NCI-H460 (cell line): ENCODE measurements at places on chromosomes 4 and X.

DNA sequence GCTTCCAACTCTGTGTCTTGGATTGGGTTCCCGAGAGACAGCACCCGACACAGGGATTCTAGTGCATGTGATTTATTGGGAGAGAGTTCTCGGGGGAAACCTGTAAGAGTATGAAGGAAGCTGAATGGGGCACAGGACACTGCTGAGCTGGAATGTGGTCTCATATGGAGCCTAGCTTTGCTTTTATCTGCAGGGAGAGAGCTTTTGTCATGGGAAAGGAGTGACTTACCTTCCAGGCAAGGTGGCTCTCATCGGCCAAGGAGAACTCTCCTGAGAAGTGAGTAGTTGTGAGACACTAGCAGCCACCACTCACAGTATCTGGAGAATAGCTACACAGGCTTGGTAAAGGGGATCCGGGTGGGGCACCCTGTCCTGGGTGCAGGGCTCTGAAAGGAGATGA is 124.5 kb downstream of the NHS start:
- no peak for DNase-seq

GRCh38 chr4:126890383-126890782 is 742.4 kb upstream of the INTU start:
- DNase-seq: no peak

DNA sequence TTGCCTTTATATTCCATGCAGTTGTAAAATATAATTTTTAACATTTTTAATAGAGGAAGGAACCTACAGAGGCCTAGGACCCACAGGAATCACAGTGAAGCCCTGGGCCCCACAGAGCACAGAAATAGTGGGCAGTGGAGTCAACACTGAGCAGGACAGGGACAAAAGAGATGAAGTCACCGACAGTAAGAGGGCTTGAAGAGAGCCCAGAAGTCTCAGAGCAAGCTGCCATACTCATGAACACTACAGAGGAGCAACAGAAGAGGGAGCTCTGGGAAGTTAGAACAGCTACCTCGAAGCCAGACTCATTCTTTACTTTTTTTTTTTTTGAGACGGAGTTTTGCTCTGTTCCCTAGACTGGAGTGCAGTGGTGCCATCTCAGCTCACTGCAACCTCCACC is 149.3 kb upstream of the TENM3 start:
- no peak for DNase-seq

- DNase-seq: no peak
Measured at GRCh38 chr4:76708971-76709771, 188.8 kb downstream of the SOWAHB start.

- peak; percentile 8 for DNase-seq
Measured at GRCh38 chr4:149923736-149924135, 108.1 kb upstream of the IQCM start.

- DNase-seq: no peak
Measured at GRCh38 chrX:39669668-39670067, 428.1 kb downstream of the BCOR start.

DNA sequence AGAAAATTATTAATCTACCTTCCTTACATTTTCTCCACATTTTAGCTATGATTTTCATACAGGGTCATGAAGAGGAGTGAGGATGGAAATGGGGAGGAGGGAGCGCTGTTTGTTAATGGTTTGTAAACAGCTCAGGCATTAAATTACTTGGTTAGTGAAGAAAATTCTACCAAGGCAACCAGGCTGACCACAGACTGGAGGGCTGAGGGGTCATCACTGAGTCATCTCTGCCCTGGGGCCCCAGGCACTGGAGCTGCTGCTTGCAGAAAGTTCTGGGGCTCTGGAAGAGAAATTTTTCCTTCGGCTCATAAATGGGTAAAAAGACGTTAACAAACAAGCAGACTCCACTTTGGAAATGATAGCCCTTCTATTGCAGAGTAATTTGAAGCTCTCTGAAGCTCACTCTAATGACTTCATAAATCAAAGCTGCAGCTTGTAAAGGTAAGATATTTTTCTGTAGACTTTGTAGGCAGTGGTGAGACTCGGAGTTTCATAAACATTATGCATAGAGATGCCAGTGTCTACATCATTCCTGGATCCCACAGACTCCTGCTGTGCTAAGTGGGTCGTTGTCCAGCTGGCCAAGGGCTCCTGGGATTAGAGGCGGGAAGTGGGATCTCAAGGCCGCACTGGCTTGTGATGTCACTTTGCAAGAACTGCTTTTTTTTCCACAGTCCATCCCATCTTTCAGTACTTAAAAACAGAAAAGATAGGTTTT is 159.6 kb downstream of the PTTG2 start:
- DNase-seq: no peak

- no peak for DNase-seq
Measured at GRCh38 chrX:40176351-40177116, 78.8 kb upstream of the BCOR start.

GRCh38 chr4:117661091-117662072 is 372.9 kb upstream of the NDST3 start:
- DNase-seq: no peak

DNA sequence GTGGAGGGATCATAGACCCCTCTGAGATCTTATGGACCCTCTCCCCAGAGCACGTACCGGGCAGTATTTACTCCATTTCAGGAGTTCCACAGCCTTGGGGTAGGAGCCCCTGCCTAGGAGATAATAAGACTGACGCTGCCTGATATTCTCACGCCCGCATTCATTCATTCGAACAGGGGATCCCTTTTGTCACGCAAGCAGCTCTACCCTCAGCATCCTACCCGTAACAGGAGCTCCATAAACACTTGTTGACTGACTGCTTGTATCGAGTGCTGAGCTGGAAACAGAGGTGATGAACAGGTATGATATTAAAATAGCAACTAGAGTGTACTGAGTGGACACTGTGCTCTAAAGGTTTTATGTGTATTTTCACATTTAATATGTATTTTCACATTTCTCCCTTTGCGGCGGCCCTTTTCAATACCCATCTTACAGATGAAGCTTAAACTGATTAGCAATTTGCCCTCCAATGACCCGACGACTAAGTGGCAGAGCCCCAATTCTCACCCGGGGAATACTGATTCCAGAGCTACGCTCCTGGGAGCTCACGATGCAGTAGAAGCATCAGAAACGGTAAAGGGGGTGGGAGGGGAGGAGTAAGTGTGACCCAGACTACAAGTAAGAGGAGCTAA is 888 bp downstream of the RAB28 start:
- no peak for DNase-seq

- no peak for DNase-seq
Measured at GRCh38 chr4:87153078-87153870, 67.1 kb downstream of the KLHL8 start.

DNA sequence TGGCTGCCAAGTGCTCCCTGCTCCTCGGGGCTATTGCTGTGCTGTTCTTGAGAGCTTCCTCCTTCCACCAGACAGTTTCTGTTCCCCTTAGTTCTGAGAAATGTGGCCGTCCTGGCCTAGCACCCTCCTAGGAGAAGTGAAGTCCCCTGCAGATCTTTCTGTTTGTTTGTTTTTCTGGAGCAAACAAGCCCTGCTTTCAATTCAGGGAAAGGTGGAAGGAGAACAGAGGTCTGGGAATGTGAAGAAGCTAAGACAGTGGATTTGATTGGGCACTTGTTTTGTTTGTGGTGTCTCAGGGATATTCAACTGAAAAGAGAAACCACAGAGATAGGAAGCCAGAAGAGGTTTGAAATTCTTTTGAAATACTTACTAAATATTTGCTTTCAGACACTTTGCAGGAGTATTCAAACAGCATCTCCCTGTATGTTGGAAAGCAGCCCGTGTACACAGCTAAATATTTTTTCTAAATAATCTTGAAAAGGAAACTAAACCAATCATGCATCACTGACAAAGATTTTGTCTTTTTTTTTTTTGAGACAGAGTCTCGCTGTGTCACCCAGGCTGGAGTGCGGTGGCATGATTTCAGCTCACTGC is 36.5 kb upstream of the PPM1K start:
- DNase-seq: no peak

DNA sequence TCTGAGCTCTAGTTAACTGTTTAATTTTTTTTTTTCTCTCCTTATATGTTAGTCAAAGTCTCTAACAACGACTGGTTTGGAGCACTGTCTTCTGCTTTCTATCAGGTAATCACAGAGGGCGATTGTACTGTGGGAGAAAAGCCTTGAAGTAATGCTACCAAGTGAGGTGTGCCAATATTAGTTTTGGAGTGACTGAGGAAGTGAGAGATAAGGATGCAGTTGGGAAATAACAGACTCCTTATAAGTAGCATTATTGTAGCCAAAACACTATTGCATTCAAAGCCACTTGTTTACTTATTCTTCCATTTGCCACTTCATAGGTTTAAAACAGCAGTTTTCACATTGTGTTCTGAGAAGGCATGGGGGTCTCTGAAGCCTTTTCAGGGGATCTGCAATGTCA is 79.1 kb upstream of the SLC6A14 start:
- no peak for DNase-seq

GRCh38 chr4:138367942-138368341 is 125.8 kb upstream of the SLC7A11 start:
- no peak for DNase-seq

DNA sequence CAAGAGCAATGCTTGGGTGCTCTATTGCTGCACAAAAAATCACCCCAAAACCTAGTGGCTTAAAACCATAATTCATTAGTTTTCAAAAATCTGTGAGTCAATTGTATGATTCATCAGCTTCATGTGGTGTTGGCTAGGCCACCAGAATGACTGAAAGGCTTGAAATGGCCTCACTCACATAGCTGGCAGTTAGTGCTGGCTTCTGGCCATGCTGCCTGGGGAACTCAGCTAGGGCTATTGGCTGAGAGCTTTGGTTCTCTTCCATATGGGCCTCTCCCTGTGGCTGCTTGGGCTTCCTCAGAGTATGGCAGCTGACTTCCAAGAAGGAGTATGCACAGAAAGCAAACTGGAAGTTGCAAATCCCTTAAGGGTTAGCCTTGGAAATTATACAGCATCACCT is 3.1 kb upstream of the MTMR1 start:
- no peak for DNase-seq

- DNase-seq: no peak
Measured at GRCh38 chr4:82201303-82201702, 172.5 kb downstream of the HNRNPD start.

- no peak for DNase-seq
Measured at GRCh38 chrX:33741807-33742206, 390.3 kb downstream of the FAM47A start.

DNA sequence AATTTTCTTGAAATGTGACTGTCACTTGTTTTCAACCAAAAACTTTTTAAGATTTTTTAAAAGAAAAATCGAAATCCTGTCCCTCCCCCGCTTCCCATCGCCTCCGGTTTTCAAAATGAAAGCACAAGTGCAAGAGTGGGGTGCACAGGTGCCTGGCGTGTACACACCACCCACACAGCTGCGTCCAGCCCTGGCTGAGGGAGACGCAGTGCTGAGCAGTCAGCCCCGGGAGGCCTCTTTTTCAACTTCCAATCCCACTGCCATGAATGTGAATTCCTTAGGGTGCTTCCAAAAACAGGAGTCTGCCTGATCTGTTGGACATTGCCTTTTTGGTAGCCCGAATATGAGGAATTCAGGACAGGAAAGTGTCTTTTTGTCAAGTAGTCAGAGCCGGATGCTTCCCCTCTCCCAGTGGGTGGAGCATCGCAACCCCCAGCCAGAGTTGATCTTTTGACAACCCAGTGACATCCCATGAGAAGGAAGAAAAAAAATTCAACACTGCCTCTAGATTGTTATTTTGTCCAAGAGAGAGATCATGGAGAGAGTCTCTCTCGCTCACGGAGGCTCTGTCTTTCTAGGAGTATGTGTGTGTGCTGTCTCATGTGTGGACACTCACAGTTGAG is 8.9 kb downstream of the PRRG3 start:
- no peak for DNase-seq

- DNase-seq: no peak
Measured at GRCh38 chr4:86432559-86433134, 72.8 kb upstream of the MAPK10 start.

DNA sequence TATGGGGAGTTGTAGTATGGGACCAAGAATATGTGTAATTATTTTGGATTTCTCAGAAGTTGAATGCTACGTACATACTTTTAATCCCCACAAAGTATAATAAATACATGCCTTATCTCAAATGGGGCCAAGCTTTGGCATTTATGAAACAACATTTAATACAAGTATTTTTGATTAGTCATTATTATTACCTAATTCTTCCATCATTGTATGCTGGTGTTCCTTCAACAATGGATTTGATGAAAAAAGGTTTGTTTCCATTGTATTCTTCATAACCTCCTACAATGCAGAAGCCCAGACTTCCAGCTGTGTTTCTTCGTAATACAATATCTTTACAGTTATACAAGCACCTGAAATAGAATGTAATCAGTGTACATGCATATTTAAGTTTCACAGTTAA is 83.8 kb downstream of the FIP1L1 start:
- DNase-seq: no peak

- no peak for DNase-seq
Measured at GRCh38 chr4:10089346-10089745, 27.3 kb downstream of the WDR1 start.

DNA sequence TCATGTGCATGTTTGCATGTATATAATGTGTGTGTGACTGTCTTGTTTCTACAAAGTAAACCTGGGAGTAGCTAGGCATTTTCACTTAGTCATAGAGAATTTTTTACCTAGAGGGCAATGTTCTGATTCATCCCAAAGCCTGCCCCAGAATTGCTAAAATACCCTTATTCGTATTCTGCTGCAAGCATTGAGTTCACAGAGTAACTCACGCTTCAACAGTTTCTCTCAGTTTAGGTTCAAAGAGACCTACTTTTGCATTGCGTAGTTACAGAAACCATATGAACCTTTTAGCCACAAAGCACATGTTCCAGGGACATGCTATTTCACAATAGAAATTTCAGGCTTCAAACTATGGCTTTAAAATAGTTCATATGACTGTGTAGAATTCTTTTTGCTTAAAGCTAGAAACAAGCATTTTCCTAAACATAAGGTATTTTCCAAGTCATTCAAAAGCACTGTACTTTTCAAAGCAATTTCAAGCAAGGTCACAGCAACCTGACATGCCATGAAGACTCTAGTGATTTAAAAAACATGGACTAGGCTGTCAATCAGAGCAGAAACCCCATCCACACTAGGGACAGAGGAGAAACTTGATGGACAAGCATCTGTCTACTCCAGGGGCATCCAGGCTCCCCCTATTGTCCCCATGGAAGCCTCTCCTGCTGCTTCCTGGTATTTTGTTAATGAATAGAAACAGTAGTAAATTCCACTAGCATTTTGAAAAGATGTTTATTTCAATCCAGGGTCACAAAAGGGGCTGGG is 81.5 kb upstream of the MAPK10 start:
- DNase-seq: no peak

- DNase-seq: no peak
Measured at GRCh38 chr4:105936901-105937300, 41.6 kb downstream of the NPNT start.

DNA sequence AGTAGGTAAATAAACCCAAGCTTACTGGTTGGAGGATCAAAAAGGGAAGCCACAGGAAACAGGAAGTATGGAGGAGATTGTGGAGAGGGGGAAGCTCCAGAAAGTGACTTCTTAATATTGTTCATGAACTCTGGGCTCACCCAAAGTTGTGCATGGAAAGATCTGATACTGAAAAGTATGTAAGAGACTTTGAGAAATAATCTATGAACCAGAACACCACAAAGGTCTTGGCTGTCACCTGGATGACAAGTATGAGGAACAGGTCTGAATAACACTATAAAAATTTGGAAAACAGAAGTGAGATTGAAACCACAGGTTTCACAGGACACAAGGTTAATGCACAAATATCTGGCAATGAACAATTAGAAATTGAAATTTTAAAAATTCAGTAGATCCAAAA is 567.4 kb downstream of the INPP4B start:
- no peak for DNase-seq
